Fibroblast of skin of right quadriceps (primary cell): ENCODE measurements at places on chromosomes 16 and 17.

DNA sequence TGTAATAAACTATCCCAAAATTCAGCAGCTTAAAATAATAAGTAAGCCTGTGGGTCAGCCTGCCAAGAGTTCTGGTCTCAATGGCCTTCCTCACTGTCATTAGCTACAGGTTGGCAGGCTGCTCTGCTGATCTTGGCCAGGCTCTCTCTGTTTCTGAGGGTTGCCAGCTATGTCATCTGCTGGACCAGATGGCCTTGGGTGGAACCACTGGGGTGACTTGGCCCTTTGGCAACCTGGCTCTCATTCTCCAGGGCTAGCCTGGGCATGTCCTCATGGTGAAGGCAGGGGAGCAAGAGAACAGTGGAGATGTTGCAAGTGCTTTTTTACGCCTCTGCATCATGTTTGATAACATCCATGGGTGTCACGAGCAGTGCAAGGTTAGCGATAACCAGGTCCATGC, 13.9 kb downstream of the ITGAM start:
- DNase-seq: no peak

DNA sequence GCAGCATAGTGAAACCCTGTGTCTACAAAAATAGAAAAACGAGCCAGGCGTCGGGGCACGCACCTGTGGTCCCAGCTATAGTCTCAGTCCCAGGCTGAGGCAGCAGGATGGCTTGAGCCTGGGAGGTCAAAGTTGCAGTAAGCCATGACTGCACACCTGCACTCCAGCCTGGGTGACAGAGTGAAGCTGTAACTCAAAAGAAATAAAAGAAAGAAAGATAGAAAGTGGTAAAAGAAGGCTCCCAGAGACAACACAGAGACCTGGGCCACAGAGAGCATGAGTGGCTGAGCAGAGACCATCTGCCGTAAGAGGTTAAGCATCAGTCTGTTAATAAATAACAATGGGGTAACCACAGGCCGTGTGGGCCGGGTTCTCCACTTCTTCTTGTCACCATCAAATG, 15.3 kb upstream of the HEXD start:
- DNase-seq: no peak

- no peak for DNase-seq
These were observed 214.9 kb downstream of the STX8 start for GRCh38 chr17:9360677-9361081.

DNA sequence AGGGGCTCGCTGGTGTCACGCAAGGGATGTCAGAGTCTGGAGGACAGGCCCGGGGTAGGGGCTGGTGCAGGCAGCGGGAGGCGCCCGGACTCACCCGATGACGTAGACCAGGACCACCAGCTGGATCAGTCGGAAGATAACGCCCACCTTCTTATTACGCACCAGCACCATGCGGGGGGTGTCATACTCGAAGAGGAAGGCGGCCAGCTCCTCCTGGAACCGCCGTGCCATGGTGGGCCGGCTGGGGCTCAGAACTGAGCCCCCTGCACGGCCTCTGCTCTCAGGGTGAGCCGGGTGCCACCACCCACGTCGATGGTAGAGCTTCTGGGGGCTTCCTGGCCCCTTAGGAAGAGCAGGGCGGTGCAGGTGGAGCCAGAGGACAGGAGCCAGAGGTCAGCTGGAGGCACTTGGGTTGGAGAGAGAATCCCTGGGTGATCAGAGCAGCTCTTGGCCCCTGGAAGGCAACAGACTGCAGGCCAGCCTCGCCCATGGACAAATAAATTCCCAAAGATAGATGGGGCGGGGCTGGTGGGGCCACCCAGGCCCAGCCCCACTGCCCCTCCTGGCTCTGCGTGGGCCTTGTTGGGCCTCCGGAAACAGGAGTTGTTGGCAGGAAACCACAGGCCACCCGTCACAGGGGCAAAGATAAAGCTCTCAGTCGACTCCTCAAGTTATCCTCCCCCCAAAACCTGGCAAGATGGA, at the start of gene P2RX1:
TSS of gene P2RX1 (minus strand) at position 471 of the 702 bp plus-strand sequence. CDS start at position 231, 240 bp downstream.
- DNase-seq: no peak

GRCh38 chr17:36600936-36601302, 464 bp upstream of the MRM1 start:
- DNase-seq: no peak

DNA sequence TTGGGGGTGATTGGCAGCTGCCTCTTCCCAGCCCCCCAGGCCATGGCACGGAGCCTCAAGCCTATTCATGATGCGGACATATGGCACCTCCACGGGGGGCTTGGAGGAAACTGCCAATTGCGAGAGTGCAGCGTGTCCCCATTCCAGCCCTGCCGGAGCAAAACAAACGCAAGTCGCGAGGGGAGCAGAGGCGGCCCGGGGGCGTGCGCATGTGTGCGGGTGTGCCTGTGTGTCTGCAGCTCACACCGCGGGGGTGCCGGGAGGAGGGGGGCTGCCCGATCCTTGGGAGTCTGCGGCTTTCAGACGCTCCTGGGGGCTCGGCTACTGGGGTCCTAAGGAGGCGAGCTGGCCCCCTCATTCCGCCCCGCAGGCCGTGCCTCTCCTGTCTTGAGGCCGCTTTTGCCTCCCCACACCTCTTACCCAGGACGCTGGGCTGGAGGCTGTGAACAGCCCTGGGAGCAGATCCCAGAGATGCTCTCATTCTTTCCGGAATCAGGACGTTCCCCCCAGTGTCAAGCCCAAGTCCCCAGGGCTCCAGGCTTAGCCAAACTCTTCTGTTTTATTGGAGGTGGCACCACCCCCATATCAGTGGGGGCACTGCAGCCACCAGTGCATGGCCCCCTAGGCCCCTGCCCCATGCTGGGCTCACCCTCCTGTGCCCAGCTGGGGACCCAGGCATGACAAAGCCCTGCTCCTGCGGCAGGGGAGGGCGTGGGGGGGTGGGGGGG, 29.1 kb downstream of the ENDOV start:
- no peak for DNase-seq

- DNase-seq: peak; percentile 45
These were observed 26.9 kb downstream of the RGS9 start for GRCh38 chr17:65163990-65164495.

DNA sequence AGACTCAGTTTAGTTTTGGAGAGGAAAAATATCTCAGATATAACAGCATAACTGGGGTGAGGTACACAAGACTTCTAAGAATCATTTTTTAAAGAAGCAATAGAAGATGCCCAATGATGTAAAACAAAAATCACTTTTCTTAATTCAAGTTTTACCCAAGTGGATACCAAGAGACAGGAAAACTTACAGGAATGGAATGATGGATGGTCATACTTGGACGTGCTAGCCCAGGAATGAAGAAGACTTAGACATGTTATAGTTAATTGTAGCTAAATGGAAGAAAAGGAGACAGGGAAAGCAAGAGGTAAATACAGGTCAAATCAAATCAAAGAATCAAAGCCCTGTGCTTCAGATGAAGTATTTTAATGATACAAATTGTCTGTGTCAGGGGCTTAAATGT, 312.7 kb upstream of the KCNJ16 start:
- peak; percentile 31 for DNase-seq

GRCh38 chr17:4617590-4618351, 23.7 kb downstream of the ALOX15 start:
- no peak for DNase-seq

DNA sequence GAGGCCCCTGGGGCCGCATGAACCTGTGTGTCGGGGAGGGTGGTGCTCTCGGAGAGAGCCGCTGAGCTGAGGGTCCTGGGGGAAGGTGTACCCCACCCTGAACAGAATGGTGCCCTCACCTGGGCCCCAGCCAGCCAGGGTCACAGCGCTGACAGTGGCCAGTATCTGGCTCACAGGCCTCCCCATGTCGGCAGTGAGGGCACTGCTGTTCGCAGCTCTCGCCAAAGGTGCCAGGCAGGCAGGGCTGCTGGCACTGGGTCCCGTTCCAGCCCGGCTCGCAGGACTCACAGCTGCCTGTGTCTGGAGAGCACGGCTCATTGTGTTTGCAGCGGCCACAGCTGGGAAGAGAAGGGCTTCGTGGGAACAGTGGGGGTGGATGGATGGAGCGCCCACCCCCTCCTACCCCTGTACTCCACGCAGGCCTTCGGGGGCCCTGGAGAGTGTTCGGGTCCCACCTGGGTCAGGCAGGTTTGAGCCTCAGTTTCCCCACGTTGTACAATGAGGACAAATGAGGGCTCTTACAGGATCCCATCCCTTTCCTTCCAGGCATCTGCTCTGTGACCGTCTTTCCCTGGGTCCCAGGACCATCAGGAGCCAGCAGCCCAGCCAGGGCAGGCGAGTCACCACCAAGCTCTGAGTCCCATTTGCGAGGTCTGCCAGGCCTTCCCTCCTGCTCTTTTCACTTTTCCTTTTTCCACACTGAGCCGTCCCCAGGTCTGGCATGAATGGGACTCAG, 5.0 kb downstream of the SCARF1 start:
- DNase-seq: no peak

- no peak for DNase-seq
These were observed 13.5 kb downstream of the GLYR1 start for GRCh38 chr16:4833584-4833983.

- no peak for DNase-seq
These were observed 366.4 kb upstream of the ERCC4 start for GRCh38 chr16:13553453-13553985.

DNA sequence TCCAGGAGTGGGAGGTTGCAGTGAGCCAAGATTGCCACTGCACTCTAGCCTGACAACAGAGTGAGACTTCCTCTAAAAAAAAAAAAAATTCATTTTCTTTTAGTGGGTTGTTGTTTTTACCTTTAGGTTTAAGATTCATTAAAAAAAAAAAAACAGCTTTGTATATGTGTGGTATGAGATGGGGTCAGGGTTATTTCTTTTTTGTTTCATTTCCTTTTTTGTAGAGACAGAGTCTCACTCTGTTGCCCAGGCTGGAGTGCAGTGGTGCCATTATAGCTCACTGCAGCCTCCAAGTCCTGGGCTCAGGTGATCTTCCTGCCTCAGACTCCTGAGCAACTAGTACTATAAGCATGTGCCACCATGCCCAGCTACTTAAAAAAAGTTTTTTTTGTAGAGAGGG, 47.0 kb downstream of the BCAS3 start:
- no peak for DNase-seq
